Hair follicular keratinocyte (primary cell): ENCODE measurements at places on chromosomes 6 and 20. TPM values are rescaled to one million over a fixed set of nuclear protein-coding genes. Genes with fewer than 3 reads are reported as not detected.

The RIPOR3 gene
- 0.04 TPM in 1 of 2 replicates, not detected in the other for total RNA-seq

The NKAIN2 gene
- not detected in 2 replicates for total RNA-seq

The ADA gene
- total RNA-seq: 40.7 and 49.4 TPM in 2 replicates

The SH3BGRL2 gene
- total RNA-seq: 2.1 and 2.3 TPM in 2 replicates

The PTPRT gene
- total RNA-seq: under 0.01 TPM in 1 of 2 replicates, not detected in the other

The MAFB gene
- 0.16 and 0.65 TPM in 2 replicates for total RNA-seq

The BPI gene
- total RNA-seq: not detected in 2 replicates

The NKX2-4 gene
- total RNA-seq: not detected in 2 replicates

The F13A1 gene
- not detected in 2 replicates for total RNA-seq

The XKR7 gene
- not detected in 2 replicates for total RNA-seq

The PBOV1 gene
- total RNA-seq: not detected in 2 replicates

The RGS19 gene
- 20.8 and 20.9 TPM in 2 replicates for total RNA-seq

The HLA-DRA gene
- not detected in 2 replicates for total RNA-seq

The UBE2V1 gene
- total RNA-seq: 49.4 and 63.3 TPM in 2 replicates

The GMPR gene
- total RNA-seq: 0.04 TPM in 1 of 2 replicates, not detected in the other

The TSPO2 gene
- not detected in 2 replicates for total RNA-seq

The NUS1 gene
- 20.4 and 20.5 TPM in 2 replicates for total RNA-seq

The ADNP gene
- total RNA-seq: 15.8 and 21.7 TPM in 2 replicates

The CLPSL2 gene
- not detected in 2 replicates for total RNA-seq

The RHAG gene
- not detected in 2 replicates for total RNA-seq

The OR2B6 gene
- total RNA-seq: not detected in 2 replicates

The ARHGAP40 gene
- total RNA-seq: 0.34 and 1.6 TPM in 2 replicates

The SLC35F1 gene
- total RNA-seq: 0.04 TPM in 1 of 2 replicates, not detected in the other

The TPD52L1 gene
- total RNA-seq: 83.5 and 127 TPM in 2 replicates

The KIF3B gene
- 13.3 and 15.4 TPM in 2 replicates for total RNA-seq

The VSTM2L gene
- 1.7 and 9.0 TPM in 2 replicates for total RNA-seq

The LAMA2 gene
- 0.23 and 0.30 TPM in 2 replicates for total RNA-seq

The RIPPLY2 gene
- total RNA-seq: 0.11 TPM in 1 of 2 replicates, not detected in the other

The VWA7 gene
- 0.19 and 0.86 TPM in 2 replicates for total RNA-seq

The SPATS1 gene
- total RNA-seq: not detected in 2 replicates

The KIF25 gene
- not detected in 2 replicates for total RNA-seq

The ZC3H12D gene
- total RNA-seq: not detected in 2 replicates

The ANGPT4 gene
- total RNA-seq: not detected in 2 replicates
